Activated naive CD4-positive, alpha-beta T cell (primary cell): ENCODE measurements at places on chromosomes 16 and 17.

DNA sequence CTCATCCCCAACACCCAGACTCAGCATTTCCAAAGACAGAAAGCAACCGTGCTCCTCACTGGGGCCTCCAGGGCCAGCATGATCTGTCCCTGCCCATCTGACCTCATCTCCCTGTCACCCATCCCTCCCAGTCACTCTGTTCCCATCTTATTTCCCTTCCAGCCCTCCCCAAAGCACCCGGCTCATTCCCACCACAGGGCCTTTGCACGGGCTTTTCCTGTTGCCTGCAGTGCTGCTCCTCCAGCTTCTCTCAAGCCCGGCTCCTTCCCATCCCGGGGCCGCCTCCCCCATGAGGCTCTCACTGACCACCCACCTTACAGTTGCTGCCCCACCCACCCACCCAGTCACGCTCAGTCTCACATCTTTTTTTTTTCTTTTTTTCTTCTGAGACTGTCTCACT, 54.8 kb downstream of the RMI2 start:
- DNase-seq, result no peak

- DNase-seq, result no peak
Observed at GRCh38 chr16:67105246-67105645, 4.5 kb upstream of the PHAF1 start.

DNA sequence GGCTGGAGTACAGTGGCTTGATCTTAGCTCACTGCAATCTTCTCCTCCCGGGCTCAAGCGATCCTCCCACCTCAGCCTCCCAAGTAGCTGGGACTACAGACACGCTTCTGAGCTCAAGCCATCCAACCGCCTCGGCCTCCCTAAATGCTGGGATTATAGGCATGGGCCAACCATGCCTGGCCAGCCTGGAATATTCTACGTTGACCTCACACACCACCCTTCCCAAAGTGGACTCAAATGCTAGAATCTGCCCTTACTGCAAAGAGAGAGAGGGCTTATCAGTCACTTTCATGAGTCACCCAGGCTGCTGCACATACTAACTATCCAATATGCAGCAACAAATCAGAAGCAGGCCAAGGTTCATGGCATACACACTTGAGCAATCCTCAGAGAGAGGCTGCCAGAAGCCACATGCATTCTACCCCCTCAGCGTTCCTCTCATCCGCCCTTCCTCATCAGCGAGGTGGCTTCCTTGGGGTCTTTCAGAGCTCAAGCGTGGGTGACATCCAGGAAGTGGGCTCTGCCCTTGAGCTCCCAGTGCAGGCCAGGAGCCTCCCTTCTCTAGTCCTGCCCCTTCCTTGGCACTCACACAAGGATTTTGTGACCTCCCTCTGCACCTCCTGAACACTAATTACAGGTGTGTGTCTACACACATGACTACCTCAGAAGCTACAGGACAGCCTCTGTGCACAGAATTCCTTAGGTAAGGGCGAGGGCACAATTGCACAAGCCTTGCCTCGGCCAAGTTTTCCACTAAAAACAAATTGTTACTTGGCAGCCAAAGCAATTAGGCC, 24.8 kb upstream of the SIAH1 start:
- DNase-seq, result no peak

DNA sequence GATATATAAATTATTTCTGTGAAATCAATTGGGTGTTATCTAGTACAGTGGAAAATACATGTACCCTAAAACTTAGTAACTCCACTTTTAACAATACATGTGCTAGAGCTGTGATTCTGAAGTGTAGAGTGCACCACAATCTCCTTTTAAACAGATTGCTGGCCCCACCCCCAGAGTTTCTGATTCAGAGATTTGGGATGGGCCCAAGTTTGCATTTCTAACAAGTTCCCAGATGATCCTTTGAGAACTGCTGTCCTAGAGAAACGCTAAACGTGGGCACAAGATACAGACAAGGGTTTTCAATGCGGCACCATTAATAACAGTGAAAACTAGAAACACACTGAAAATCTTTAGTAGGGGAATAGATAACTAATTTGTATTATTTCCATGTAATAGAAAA, 49.2 kb downstream of the NXPH3 start:
- DNase-seq, result no peak

GRCh38 chr16:57277586-57277985, 6.9 kb downstream of the PLLP start:
- no peak for DNase-seq

- DNase-seq, result no peak
Observed at GRCh38 chr16:80150978-80151721, 389.6 kb upstream of the DYNLRB2 start.

GRCh38 chr17:50511058-50511457, 2.8 kb downstream of the MYCBPAP start:
- DNase-seq, result no peak

DNA sequence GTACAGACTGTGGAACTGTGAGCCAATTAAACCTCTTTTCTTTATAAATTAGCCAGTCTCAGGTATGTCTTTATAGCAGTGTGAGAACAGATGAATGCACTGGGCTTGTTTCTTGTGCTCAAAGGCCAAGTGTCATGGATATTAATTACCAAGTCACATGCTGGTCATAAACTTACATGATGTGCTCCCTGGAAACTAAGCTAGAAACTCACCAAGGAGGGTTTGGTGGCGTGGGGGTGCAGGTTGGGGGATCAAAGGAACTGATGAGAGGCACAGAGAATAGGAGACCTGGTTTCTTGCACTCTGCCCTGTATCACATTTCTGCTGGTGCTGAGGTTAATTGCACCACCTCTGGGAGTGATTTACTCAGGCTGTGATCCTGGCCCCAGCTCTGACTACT, 31.2 kb upstream of the TMC5 start:
- no peak for DNase-seq

- no peak for DNase-seq
Observed at GRCh38 chr16:49405530-49405929, 31.9 kb downstream of the C16orf78 start.

DNA sequence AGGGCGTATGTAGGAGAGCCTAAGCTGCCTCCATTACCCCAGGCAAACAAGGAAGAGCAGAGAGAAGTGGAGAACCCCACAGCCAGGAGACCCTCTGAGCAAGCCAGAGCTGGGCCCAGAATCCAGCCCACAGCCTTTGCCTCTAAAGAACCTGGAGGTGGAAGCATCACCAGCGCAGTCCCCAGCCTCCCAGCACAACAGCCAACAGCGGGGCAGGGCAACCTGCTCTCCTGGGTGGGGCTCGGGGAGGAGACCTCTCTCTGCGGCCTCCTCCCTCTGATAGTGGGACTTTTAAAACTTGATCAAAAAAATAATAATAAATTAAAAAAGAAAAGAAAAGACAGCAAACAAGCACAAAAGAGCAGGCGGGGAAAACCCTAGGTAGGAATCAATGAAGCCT, 45.9 kb downstream of the AXIN2 start:
- DNase-seq, result no peak

DNA sequence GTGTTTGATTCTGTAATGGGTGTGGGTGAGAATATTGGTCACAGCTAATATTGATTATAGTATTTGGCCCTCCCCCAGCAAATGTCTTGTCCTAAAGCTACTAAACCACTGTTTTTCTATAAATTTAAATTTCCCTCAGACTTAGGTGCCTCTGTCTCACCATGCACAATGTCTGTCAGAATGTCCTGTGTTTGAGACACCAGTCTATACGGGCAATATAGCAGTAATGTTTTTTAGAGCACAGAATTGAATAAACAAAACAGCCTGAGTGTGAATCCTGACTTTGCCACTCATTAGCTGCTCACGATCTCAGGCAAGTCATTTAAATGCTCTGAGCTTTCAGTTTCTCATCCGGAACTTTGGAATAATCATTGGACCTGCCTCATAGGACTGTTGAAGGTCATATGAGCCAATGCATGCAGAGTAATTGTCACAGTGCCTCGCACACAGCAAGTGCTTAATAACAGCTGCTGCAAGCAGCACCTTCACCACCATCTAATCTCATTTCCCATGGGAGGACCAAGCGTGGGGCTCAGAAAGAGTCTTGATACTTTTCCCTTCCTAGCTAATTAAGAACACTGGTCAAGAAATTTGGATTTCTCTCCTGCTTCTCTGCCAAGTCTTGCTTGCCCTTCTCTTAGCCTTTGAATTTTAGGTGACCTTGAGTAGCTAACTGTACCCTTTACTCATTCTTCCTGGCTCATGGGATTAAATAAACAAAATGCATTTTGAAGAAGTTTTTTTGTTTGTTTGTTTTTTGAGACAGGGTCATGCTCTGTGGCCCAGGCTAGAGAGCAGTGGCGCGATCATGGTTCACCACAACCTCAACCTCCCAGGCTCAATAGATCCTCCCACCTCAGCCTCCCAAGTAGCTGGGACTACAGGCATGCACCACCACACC, 9.8 kb downstream of the HLF start:
- DNase-seq, result no peak

- DNase-seq, result no peak
Observed at GRCh38 chr16:5903153-5903552, 805.6 kb upstream of the EEF2KMT start.

GRCh38 chr17:31068291-31068690, 26.5 kb upstream of the NF1 start:
- DNase-seq, result no peak

- DNase-seq, result no peak
Observed at GRCh38 chr17:77610972-77611521, 347.5 kb upstream of the TNRC6C start.

- no peak for DNase-seq
Observed at GRCh38 chr16:75271441-75272096, 20.1 kb upstream of the BCAR1 start.

GRCh38 chr17:20702692-20703091, 123.2 kb downstream of the CDRT15L2 start:
- DNase-seq, result no peak

- DNase-seq, result no peak
Observed at GRCh38 chr16:11181899-11182279, 74.1 kb downstream of the SOCS1 start.

GRCh38 chr16:81266680-81267095, 28.2 kb downstream of the BCO1 start:
- no peak for DNase-seq

- no peak for DNase-seq
Observed at GRCh38 chr17:37134050-37134449, 185.3 kb downstream of the AATF start.

GRCh38 chr17:35877345-35878029, 2.7 kb downstream of the CCL5 start:
- DNase-seq, result no peak

GRCh38 chr17:48717367-48718226, 4.7 kb downstream of the PRAC1 start:
- DNase-seq, result no peak

- no peak for DNase-seq
Observed at GRCh38 chr16:80518436-80518835, 22.4 kb upstream of the DYNLRB2 start.

GRCh38 chr17:78294356-78294755, 62.9 kb downstream of the TMEM235 start:
- DNase-seq, result no peak

DNA sequence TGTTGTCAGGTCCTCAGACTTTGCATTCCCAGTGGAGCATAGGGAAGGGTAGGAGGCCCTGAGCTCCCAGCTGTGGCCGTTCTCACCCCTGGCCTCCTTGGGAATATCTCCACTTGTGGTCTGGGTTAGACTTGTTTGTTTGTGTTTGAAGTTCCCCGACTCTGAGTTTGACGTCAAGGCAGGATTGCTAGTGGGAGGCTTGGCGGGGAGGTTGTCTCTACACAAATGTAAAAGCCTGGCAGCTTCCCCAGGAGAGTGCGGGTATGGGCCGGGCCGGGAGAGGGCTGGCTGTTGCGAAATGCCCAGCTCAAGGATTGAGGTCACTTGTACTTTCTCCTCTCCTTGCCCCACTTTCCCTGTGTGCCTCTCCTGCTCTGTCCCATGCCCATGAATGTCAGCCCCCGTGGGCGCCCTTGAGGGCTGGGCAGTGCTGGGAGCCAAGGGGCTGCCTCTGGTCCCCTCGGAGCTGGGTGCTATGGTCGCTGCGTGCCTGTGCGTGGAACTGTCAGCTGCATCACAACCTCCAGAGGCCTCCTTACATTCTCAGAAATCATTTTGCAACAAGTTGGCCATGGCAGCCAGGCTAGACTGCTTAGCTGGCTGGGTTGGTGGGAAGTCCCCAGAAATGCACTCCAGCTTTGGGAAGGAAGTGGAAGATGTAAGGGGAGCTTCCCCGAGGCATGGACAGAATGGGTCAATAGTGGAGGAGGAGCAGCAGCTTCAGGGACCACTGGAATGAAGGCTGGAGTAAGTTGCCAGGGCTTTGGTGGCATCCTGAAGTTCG, 84.3 kb downstream of the KSR1 start:
- DNase-seq, result no peak

- DNase-seq, result no peak
Observed at GRCh38 chr16:23823475-23824384, 12.1 kb upstream of the PRKCB start.

DNA sequence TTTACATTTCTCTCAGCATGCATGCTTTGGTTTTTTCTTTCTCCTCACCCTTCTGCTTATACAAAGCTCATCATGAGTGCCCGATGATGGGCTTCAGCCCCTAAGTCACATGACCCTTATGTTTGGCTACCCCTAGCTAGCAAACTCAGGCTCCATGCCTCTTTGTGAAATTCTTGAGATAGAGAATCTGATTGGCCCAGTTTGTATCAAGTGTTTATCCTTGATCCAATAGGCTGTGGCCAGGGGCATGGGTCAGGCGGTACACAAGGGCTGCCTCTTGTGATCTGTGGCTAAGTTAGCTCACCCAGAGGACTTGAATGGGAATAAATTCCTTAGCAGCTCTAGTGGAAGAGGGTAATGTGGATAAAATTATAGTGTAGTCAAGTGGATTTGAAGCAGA, 11.5 kb upstream of the TOX3 start:
- no peak for DNase-seq

DNA sequence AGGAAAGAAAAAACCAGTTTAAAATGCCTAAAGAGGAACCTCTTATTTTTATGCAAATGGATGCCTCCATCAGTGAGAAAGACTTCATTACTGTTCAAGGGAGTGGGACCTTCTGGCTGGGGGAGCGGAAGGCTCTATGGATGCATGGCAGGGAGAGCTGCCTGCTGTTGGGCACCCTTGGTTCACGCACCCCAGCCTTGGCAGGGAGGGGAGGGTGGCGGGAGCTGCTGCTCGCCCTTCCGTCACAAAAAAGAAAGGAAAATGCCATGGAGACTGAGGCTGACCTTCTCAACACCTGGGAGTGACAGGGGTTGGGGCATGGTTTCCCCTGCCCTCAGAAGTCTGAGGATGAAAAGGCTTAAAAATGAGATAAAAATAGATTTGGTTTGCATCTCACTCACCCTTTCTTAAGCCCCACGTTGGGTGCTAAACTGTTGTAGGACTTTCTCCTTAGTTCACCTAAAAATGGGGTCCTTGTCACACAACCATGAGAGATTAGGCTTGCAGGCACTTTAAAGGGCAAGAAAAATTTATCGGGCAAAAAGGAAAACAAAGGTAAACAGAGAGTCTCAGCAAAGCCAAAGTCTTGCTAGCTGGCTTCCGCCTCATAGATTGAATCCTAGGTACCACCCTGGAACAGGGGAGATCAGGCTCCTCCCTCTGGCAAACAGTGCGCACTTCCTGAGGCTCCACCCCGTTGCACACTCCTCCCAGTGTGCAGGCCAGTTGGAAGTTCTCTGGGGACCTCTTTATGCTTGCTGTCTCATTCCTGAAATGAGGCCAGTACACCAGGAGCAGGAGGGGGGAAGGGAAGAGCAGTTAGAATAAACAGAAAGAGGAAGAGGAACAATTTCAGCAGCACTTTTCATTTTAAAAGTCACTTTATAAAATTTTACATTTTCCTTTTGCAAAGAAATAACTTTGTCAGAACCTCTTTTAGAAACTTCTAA, 31.6 kb downstream of the PHKB start:
- no peak for DNase-seq
